Renal pelvis (tissue), 12 donors: ENCODE measurements at places on chromosomes 1 and 21. TPM values are rescaled to one million over a fixed set of nuclear protein-coding genes. Genes with fewer than 3 reads are reported as not detected.
A peak's percentile ranks its signal among the peaks of the same experiment; 100 is the strongest.

DNA sequence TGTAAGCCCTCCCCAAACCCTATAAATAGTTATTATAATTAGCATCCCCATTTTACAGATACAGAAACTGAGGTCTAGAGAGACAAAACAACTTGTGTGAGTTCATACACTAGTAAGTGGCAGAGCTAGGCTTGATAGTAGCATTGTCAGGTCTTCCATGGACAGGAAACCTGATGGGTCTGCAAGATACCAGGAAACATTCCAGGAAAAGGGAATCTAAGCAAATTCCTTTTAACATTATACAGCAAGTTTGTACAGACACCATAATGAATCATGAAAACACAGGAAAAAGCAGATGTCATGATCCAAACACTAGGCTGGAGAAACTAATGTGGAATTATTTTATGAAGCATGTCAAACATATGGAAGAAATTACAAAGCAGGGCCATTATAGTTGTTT is 89.1 kb upstream of the KCNK2 start:
- DNase-seq = no peak

GRCh38 chr1:58588396-58588795 is 11.3 kb upstream of the TACSTD2 start:
- DNase-seq = no peak

GRCh38 chr1:110173466-110174105 is 23.3 kb downstream of the SLC6A17 start:
- DNase-seq = no peak

- no peak for DNase-seq
Measured at GRCh38 chr1:223847781-223848345, 2.1 kb upstream of the TP53BP2 start.

- DNase-seq = no peak
Measured at GRCh38 chr1:113217447-113218208, 144.6 kb downstream of the LRIG2 start.

- DNase-seq = no peak
Measured at GRCh38 chr1:208526613-208527125, 282.5 kb upstream of the PLXNA2 start.

- DNase-seq = no peak
Measured at GRCh38 chr1:67496329-67496728, 66.1 kb upstream of the SERBP1 start.

DNA sequence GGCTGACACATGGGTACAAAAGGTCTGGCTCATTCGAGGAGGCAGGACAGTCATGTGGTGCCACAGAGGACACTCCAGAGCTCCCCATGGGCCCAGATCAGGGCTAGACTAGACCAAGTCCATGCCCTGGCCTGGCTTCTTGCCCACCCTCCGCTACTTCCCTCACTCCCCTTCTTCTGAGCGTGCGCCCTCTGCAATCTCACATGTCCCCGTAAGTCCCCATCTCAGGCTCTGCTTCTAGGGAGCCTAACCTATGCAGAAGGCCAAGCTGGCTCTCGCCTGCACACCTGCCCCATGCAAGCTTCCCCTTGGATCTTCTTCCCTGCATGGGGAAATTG is 553.6 kb downstream of the PTPRU start:
- no peak for DNase-seq

- no peak for DNase-seq
Measured at GRCh38 chr1:208510192-208510952, 266.2 kb upstream of the PLXNA2 start.

DNA sequence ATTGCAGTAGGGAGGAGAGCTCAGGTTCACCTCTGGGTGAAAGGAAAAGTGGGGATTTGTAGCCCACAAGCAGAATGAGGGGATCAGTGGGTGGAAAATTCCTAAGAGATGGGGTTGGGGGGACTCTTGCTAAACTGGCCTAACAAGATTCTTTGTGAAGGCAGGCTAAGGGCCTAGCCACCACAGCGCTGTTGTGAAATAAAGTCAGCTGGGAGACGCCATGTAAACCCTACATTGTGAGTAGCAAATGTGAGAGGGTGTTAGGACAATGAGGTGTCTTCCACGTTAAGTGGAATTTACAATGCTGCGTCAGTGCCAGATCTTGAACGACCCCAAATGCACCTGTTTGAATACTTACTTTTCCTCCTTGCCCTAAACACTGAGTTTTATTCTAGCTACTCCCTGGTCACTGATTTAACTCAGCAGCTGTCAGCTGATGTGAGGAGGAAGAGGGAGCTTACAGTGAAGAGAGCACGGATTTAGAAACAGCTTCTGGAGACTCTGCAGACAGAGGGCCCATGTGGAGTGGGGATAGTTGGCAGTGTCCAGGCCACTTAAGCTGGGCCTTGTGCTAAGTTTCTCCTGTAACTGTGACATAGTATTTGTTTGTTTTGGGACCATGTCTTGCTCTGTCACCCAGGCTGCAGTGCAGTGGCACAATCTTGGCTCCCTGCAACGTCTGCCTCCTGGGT is 17.3 kb downstream of the PDPN start:
- no peak for DNase-seq

- no peak for DNase-seq
Measured at GRCh38 chr1:238681021-238681420, 705.3 kb upstream of the CHRM3 start.

DNA sequence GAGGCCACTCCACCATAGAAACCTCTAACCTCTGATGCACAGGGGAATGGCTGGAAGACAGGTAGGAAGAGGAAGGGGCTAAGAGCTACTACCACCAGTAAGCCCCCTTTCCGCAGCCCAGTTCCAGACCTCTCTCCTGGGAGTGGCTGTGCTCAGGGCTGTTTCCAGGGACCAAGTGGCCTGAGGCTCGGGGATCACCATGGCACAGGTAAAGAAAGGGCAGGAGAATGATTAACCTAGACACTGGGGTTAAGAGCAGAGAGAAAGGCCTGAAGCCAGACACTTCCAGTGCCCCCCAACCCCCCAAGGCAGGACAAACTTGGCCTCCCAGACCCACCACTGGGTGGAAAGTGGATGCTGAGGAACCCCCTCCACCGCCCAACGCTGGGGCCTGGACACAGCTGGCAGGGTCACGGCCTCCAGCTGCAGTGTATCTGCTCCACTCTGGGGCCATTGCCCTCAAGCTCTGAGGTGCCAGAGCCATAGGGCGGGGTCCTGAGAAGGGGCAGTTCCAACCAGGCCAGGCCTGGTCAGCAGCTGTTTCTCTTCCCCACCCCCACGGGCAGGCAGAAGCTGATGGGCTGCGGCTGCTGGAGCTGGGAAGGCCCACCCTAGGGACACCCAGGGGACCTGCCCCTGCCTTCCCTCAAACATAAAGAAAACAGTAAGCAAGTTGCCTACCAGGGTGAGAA is 2.6 kb downstream of the TAGLN2 start:
- peak; percentile 67 for DNase-seq

- DNase-seq = no peak
Measured at GRCh38 chr1:248695451-248696132, 7.0 kb downstream of the OR14I1 start.

DNA sequence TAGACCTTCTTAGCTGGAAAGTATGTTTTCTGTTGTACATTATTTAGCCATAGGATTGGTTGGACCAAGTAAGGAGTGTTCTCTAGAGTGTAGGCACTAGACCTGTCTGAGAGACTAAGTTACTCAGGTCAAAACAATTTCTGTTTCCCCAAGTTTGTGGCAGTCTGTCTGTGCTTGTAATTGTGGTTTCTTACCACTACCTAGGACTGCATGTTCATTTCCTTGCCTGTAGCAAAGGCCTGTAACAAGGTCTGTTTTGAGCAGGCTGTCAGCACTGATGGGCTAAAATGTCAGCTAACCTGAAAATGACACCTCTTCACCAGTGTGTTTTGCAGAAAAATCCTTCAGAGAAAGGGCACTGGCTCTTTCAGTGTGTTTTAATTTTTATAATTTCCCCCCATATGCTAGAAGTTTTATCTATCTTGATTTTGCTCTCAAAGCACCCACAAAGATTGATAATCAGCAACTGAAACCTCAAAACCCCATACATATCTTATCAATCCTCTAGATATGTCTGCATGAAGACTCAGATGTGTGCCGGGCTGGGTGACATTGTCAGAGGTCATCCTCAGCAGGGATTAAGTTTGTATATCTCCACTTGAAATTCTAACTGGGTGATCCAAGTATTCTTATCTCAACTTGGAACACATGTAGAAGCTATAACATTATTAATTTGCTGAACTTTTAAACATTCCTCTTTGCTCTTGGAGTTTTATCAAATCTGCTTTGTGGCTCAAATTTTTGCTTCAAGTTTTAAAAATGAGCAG is 50.7 kb upstream of the ST6GALNAC3 start:
- DNase-seq = no peak

DNA sequence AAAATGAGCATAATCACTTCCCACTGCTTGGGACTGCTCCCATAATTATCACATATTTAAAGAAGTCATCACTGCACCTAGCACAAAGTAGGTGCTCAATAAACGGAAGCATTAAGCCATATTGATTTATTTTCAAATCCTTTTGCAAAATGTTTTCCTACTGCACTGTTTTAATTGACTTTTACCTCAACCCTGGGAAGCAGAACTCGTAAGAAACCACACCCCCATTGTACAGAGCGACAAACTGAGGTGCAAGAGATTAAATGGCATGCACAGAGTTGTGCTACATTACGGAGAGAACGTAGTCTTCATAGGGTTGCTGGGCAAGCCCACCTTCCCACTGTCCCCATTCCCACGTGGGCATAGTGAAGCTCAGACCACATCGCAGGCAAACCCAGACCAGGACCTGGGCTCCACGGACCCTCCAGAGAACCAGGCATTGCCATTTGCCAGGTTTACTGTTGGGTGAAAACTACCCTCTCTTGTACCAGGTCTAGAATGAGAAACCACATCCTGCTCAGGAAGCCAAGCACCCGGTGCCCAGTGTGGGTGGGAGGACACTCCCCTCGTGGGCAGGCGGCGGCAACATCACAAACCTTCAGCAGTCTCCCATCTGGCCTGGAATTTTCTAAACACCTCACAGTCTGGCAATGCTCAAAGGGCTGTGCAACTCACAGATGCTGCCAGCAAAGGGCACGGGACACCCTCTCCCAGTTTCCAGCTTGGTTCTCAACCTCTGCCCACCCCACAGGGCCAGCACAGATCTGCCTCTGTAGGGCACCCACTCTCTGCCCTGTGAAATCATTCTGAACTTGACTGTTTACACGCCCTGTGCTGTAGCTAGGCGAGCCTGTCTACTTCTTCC is 8.2 kb downstream of the IFFO2 start:
- no peak for DNase-seq

- no peak for DNase-seq
Measured at GRCh38 chr21:42447732-42448131, 44.0 kb downstream of the UBASH3A start.

DNA sequence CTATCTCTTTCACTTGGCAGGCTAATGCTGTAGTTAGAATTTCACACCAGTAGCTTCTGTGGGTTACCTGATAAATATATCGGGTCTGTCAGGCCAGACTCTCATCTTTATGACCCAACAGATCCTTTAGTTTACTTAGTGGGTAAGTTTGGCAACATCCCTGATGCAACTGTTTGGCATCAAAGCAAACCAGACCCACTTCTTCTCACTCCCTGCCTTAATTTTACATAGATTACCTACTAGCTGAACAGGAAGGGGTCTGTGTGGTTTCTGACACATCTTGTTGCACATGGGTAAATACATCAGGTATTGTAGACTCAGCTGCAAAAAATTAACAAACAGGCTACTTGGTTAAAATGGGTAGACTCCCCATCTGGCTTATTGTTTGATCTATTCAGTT is 3.2 kb upstream of the GUK1 start:
- DNase-seq = no peak

- DNase-seq = no peak
Measured at GRCh38 chr1:2952992-2953391, 68.3 kb upstream of the ACTRT2 start.

DNA sequence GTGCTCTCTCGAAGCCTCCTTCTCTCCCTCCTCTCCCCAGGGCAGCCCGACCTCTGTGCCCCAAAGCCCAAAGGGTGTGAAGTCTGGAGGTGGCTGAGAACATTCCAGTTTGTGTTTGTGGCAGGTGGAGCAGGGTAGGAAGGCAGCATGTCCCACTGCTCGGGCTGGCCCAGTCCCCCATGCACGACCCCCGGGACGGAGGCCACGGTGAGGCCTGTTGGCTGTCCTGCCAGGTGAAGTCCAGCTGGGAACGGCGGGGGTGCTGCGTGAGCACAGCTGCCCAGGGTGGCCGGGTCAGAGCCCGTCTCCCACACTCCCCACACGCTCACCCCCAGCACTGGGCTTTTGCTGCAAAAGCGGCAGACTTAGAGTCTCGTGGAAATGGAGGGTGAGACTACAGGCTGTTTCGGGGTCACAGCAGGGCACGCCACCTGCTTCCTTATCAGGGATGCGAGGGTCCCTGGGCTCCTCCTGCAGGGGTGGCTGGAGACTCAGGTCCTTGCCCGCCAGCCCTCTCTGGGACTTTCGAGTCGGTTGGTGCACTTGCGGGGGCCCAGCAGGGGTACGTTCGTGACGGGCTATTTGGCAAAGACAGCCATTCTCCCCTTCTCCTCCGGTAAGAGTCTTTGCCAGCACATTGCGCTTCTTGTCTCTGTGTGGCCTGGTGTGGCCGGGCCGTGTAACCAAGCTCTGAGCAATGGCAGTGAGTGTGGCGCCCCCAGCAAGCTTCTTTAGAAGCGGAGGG is 40.3 kb downstream of the MORN1 start:
- no peak for DNase-seq

- DNase-seq = no peak
Measured at GRCh38 chr21:26168371-26168770, 2.2 kb downstream of the APP start.

- DNase-seq = no peak
Measured at GRCh38 chr1:12336413-12336812, 106.6 kb downstream of the VPS13D start.

DNA sequence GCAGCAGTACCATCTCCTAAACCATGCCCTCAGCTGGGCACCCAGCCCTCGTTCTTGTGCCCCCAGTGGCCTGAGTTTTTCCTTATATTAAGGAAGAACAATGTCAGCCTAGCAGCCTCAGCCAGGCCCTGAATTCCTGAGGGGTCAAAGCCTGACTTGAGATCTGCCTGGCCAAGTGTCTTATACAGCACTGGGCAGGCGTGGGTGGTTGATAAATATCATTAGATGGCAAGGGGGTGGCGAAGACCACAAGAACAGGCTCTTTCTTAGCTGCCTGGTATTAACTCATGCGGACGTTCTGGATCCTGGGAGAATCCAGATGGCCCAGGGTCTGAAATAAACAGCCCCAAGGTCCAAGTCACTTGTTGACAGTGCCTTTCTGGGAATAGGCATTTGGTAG is 18.3 kb downstream of the NGF start:
- no peak for DNase-seq

GRCh38 chr1:1173061-1173792 is 453 bp upstream of the TTLL10 start:
- no peak for DNase-seq

- no peak for DNase-seq
Measured at GRCh38 chr1:43843684-43844083, 89.9 kb upstream of the ARTN start.

DNA sequence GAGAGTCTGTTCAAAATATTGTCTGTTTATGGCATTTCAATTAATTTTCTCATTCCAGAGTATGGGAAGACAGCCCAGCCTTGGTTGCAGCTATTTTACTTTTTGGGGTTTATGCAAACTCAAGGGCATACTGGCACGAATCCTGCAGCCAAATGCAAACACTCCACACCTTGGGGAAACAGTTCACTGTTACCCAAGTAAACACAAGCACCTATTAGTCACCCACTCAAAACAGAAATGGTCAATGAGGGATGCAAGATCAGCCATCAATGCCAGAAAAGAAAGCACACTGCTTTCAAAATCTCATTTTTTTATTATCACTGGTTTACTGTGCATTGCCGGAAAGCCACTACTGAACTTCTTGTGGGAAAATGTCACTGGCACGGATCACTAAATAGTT is 170.6 kb downstream of the RUNX1 start:
- no peak for DNase-seq

The C1orf94 gene
- 0.06 TPM for polyA plus RNA-seq

The KRTAP12-4 gene
- not detected for polyA plus RNA-seq

The TDRD10 gene
- 1.7 TPM for polyA plus RNA-seq

The KIF2C gene
- polyA plus RNA-seq = 28.1 TPM
